ENCODE measurements at places on chromosomes 5 and 9.

DNA sequence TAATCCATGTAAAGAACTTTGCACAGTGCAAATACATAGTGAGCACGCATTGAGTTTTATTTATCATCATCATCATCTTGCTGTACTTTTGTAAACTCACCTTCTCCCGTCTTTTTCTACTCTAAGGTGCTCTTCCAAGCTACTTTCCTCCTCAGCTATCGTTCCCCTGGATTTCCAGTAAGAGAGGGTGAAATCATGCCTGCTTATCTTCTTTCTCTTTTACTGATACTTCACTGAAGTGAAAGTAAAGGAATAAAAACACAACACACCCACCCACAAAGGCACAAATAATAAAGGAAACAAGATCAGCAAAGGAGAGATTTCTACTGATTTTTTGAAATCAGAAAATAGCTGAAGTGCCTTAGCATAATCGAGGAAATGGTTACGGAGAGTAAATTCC lies 509.9 kb downstream of the RAB3C start:
- peak overlapping the region; percentile 47 for H3K27ac ChIP-seq
- no peak for DNase-seq
- peaks cover 14% of the 10 kb centered on the region for H3K36me3 ChIP-seq
- peaks cover 40% of the 10 kb centered on the region for H3K4me1 ChIP-seq
- no peak overlapping the region for H3K4me3 ChIP-seq

DNA sequence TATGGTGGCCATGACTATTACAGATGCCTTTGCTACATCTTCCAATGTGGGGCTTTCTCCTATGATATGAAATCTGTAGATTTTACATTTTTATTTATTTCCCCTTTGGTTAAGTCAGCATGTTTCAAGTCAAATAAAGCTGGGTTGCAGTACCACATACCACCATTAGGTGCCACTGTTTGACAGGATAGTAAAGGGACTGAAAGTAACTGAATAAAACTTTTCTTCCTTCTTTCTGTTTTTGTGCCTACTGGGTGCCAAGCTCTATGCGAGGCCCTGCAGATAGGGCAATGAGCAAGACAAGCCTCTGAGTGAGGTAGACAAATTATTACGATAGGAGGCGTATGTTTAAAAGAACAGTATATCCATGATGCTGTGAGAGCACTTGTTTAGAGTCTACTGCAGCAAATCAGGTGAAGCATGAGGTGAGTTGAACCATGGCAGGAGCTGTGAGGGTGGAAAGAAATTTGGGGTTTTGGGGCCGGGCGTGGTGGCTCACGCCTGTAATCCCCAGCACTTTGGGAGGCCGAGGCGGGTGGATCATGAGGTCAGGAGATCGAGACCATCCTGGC lies 64.8 kb downstream of the GDNF start:
- H3K27ac ChIP-seq: no peak overlapping the region
- peak; percentile 32 for DNase-seq
- H3K36me3 ChIP-seq: no peaks in the 10 kb centered on the region
- no peaks in the 10 kb centered on the region for H3K4me1 ChIP-seq
- H3K27me3 ChIP-seq: no peaks in the 10 kb centered on the region
- H3K4me3 ChIP-seq: no peak overlapping the region

DNA sequence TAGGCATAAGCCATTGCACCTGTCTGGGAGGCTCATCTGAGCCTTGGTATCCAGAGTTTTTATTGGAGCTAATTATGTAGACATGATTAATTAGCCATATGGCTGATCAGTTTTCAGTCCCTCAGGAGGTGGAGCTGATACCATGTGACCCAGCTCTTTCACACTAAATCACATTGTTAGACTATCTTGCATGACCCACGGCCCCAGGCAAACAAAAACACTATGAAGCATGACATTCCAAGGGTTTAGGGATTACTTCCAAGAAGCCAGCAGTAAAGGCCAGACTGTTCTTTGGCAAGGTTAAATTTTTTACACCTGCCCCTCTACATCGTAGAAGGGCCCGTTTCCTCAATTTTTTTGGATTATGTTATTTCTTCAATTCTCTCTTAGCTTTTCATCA lies 5.0 kb upstream of the C5orf24 start:
- H3K27ac ChIP-seq: no peak overlapping the region
- H3K27me3 ChIP-seq: no peaks in the 10 kb centered on the region
- DNase-seq: no peak
- H3K4me1 ChIP-seq: peaks cover 11% of the 10 kb centered on the region
- H3K4me3 ChIP-seq: no peak overlapping the region

- no peaks in the 10 kb centered on the region for H3K36me3 ChIP-seq
- no peaks in the 10 kb centered on the region for H3K4me1 ChIP-seq
- DNase-seq: no peak
- no peak overlapping the region for H3K27ac ChIP-seq
Observed at GRCh38 chr5:63812693-63813092, 149.6 kb downstream of the HTR1A start.

DNA sequence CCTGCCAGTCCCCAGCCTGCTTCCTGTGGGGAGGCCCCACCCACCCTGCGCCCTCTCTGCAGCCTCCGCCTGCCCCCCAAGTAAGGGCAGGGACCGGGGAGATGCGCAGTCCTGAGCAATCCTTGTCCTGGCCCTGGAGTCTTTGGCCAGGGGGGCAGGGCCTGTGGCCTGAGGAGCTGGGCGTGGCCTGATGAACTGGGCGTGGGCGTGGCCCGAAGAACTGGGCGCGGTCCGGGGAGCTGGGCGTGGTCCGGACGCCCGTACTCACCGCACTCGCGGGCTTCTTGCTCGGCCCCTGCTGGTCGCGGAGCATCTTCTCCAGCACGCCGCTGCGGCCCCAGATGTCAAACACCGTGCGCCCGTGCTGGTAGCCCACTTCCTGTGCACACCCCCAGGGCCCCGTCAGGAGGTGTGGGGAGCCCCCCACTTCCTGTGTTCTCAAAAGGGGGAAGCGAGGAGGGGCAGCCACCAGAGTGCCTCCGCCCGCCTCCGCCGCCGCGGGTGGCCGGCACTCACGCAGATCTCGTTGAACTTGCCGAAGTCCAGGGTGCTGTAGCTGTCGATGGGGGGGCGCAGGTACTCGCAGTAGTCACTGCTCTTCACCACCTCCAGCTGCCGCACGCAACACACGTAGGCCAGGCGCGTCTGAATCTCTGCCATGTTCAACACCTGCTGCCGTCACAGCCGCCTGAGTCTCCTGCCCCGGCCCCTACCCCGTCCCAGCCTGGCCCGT lies 2.7 kb upstream of the NSMF start:
- H3K4me3 ChIP-seq: peak overlapping the region; percentile 66
- H3K4me1 ChIP-seq: peaks cover 25% of the 10 kb centered on the region
- no peaks in the 10 kb centered on the region for H3K27me3 ChIP-seq
- H3K36me3 ChIP-seq: no peaks in the 10 kb centered on the region
- peak overlapping the region; percentile 91 for H3K27ac ChIP-seq

DNA sequence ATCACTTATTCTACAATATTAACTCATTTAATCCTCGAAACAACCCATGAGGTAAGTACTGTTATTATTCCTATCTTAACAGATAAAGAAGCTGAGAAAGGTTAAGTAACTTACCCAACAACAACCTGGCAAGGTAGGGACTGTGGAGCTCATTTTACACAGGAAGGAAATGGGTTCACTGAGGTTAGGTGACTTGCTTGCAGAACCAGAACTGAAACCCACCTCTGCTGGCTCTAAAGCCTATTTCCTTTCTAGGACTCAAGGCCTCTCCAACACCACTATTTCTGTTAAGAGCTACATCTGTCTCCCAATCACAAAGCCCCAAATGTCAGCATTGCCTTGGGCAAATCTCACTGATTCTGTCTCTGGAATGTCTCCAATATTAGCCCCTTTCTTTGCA lies 38.9 kb upstream of the IFNK start:
- H3K36me3 ChIP-seq: no peaks in the 10 kb centered on the region
- H3K27me3 ChIP-seq: no peaks in the 10 kb centered on the region
- no peak overlapping the region for H3K4me3 ChIP-seq
- peak; percentile 45 for DNase-seq
- H3K27ac ChIP-seq: no peak overlapping the region

DNA sequence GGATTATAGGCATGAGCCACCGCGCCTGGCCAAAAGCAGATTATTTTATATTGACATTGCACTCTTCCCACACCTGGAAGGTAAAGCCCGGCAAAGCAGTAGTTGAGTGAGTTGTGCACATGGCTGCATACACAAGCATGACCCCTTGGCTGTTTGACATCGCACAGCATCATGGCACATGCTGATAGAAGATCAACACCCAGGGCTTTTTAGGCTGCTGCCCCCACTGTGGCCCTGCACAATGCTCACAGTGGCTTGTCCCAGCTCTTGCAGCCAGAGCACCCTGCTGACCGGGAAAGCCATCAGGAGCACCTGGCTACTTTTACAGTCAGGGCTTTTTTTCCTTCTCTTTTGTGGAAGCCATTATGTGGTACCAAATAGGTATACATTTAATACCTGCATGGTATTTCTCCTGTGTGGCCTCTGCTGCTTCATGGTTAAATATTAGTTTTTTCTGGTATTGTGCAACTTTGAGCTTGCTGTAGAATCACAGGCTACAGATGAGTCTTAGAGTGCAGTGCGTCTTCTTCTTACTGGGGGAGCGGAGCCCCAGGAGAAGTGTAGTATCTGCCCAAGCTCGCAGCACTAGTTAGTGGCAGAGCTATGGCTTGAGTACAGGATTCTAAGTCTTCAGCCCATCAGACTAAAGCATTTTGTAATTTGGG lies 264.5 kb downstream of the AOPEP start:
- no peak for DNase-seq
- no peak overlapping the region for H3K27ac ChIP-seq
- H3K36me3 ChIP-seq: no peaks in the 10 kb centered on the region
- H3K27me3 ChIP-seq: no peaks in the 10 kb centered on the region

DNA sequence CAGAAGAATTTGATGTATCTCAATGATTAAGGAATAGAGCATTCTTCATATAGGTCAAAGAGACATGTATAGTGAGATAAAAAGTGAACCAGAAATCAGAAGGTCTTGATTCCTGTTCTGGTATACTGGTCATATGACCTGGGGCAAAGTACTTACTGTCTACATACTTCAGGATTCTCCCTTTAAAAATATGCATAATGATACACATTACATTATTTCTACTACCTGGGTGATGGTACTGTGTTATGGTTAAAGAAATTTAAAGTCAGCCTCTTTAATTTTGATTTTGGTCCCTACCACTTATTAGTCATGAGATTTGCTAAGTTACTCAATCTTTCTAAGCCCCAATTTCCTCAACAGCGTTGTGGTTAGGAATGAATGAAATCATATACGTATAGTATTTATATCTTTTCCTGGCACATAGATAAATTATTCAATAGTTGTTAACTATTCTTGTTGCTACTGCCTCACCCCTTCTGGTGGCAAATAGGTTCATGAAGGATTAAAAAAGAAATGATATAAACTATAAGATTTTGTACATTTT lies 984.1 kb downstream of the TLE4 start:
- no peaks in the 10 kb centered on the region for H3K27me3 ChIP-seq
- H3K27ac ChIP-seq: no peak overlapping the region
- no peak overlapping the region for H3K4me3 ChIP-seq
- no peak for DNase-seq
- H3K36me3 ChIP-seq: no peaks in the 10 kb centered on the region

DNA sequence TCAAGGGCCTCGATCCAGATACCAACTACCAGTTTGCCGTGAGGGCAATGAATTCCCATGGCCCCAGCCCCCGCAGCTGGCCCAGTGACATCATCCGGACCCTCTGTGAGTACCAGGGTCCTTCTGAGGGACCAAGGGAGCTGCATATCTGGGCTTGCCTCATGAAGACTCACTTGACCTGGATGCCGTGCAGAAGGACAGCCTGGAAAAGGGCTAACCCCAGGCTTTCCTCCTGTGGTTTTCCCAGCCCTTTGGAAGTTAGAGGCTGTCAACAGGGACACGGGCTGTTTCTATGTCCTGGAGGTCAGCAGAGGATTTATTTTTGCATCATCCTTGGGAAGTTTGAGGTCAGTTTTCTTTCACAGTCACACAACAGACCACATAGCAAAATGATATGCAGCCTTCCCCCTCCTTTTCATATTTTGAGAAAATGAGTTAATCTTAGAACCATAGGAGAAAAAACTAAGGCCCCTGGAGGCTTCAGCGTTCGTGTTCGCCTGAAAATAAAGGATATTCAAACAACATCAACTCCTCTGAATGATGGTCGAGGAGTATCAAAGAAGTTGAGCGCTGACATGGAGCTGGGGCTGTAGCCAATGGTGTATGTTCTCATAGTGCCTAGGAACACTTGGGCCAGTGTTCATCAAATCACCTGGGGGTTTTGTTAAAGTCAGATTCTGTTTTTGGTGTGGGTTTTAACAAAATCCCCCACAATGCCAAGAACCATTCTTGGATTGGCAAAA lies 112.2 kb downstream of the EGFLAM start:
- peaks cover 9% of the 10 kb centered on the region for H3K4me1 ChIP-seq
- no peaks in the 10 kb centered on the region for H3K36me3 ChIP-seq
- H3K4me3 ChIP-seq: no peak overlapping the region
- H3K27ac ChIP-seq: no peak overlapping the region
- DNase-seq: no peak

GRCh38 chr5:174698156-174698555 lies 26.2 kb upstream of the MSX2 start:
- peaks cover 14% of the 10 kb centered on the region for H3K27me3 ChIP-seq
- DNase-seq: no peak
- H3K4me3 ChIP-seq: no peak overlapping the region
- no peaks in the 10 kb centered on the region for H3K36me3 ChIP-seq
- no peak overlapping the region for H3K27ac ChIP-seq
- H3K4me1 ChIP-seq: no peaks in the 10 kb centered on the region

- H3K27me3 ChIP-seq: no peaks in the 10 kb centered on the region
- H3K4me3 ChIP-seq: peak overlapping the region; percentile 94
- H3K27ac ChIP-seq: peak overlapping the region; percentile 99
- no peak for DNase-seq
- H3K36me3 ChIP-seq: peaks cover 63% of the 10 kb centered on the region
Observed at GRCh38 chr9:89314955-89315354, 3.3 kb upstream of the SECISBP2 start.

DNA sequence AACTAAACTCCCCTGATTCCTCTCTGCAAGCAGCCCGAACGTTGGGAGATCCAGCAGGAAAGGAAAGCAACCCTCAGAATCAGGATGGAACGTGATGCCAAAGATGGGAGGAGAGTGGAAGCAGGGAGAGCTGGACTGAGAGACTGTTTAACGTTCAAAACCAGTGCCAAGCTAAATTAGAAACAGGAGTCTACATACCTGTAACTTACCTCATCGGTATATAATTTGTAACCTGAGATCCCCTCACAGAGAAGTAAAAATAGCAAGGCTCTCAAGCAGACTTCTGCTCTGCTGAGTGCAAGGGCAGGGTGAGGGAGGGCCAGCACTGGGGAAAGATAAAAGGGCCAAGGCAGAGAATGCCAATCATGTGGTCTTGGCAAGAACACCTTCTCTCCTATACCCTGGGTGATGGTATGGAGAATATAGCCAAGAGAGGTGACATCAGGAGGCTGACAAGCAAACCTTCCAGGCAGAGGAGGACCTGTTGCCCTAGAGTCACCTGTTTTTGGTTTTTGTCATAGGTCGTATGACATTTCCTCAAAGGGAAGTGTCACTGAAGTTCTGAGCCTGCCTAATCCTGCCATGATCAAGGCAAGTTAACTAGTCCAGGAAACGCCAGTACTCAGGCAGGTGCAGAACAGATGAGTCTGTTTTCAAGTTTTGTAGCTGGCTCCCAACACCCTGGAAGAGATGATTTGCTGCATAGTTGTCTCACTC lies 472.0 kb downstream of the NFIB start:
- H3K36me3 ChIP-seq: no peaks in the 10 kb centered on the region
- DNase-seq: no peak
- H3K4me1 ChIP-seq: no peaks in the 10 kb centered on the region
- no peak overlapping the region for H3K4me3 ChIP-seq
- no peaks in the 10 kb centered on the region for H3K27me3 ChIP-seq

GRCh38 chr9:137305060-137305797 lies 3.2 kb upstream of the NRARP start:
- DNase-seq: peak; percentile 63
- H3K27ac ChIP-seq: peak overlapping the region; percentile 42
- H3K4me1 ChIP-seq: peaks cover 12% of the 10 kb centered on the region
